ENCODE measurements at places on chromosomes 11 and 22.

- DNase-seq = no peak
Measured at GRCh38 chr11:12100841-12101242, 9.5 kb upstream of the MICAL2 start.

DNA sequence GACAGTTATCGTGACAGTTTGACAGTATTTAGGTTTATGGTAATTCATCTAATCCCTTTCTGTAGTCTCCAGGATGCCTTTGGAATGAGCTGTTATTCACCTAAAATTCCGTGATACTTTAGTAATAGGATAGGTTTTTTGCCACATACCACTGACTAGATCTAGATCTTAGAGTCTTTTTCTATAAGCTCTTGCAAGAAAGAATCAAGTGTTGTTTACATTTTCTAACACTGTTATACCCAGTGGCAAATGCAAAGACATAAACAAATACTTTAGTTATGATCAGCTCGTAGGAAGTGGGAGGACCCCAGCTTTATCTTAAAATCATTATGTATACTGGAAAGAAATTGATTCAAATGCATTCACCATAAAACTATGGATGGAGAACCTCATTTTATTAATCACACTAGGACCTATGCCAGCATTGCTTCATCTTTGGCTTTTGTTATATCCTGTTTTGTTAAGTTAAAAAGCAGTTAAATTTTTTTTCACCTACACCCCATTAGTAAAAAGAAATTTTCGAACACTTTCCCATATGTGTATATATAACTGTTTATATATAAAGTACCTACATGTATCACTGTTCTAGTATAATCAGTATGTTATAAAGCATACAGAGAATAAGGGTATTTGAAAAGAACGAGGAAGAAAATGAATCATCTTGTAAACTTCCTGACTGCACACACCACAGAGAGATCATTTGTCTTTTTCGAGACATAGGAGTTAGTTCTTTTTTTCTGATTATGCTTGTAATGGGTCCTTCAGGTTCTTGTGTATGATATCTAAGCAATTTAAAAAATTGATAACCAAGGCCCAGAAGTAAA, 60.9 kb downstream of the PDHX start:
- no peak for DNase-seq

- DNase-seq = no peak
Measured at GRCh38 chr11:65128182-65129145, 5.9 kb downstream of the SYVN1 start.

DNA sequence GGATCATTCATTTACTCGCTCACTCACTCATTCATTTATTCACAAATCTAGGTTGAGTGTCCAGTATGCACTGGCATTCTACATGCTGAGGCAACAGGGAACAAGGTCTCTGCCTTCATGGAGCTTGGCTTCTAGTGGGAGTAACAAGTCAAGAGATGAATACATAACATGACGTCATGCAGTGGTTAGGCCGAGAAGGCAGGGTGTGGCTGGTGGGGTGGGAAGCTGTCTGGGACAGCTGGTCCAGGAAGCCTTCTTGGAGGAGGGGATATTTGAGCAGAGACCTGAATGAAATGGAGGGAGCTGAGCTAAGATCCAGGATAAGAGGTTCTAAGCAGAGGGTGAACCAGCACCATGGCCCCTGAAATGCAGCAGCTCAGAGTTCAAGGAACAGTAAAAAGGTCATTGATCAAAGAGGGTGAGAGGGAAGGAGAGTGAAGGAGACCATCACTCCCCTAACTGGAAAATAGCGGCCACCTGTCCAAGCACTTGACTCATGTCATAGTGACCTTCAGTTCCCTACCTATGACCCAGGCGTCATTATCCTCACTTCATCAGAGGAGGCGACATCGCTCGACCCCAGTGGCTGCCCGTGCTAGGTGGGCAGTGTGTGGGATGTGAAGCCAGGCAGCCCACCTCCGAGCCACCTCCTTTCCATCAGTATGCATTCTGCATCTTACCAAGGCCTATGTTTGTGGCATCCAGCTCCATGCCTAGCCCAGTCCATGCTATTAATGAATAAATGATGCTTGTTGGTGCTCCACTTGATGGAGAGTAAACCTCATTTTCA, 105.0 kb downstream of the TSPAN18 start:
- DNase-seq = no peak

- no peak for DNase-seq
Measured at GRCh38 chr22:31227186-31227585, 15.1 kb downstream of the LIMK2 start.

- DNase-seq = peak; percentile 55
Measured at GRCh38 chr11:6667733-6668374, 12.2 kb upstream of the DCHS1 start.
